ENCODE measurements at places on chromosomes 13 and 19.

- no peak for DNase-seq
Measured at GRCh38 chr13:67821606-67822005, 591.5 kb upstream of the PCDH9 start.

DNA sequence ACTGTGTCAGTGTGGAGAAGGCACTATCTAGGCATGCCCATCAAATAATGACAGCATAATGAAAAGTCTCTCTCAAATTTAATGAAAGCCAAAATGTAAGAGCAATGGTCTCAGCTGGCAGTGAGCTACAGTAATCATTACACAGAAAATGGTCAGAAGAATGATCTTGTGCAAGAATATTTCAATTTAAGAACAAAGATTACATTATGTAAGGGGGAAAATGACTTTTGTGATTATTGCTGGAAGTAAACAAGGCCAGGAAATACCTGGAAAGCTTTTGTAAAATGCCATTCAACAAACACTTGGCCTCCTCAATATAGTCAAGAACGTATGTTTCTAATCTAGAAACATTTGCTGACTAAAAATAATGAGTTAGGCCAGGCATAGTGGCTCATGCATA lies 89.1 kb downstream of the CAB39L start:
- DNase-seq, result no peak

- no peak for DNase-seq
Measured at GRCh38 chr19:10748927-10749434, 31.1 kb downstream of the DNM2 start.

DNA sequence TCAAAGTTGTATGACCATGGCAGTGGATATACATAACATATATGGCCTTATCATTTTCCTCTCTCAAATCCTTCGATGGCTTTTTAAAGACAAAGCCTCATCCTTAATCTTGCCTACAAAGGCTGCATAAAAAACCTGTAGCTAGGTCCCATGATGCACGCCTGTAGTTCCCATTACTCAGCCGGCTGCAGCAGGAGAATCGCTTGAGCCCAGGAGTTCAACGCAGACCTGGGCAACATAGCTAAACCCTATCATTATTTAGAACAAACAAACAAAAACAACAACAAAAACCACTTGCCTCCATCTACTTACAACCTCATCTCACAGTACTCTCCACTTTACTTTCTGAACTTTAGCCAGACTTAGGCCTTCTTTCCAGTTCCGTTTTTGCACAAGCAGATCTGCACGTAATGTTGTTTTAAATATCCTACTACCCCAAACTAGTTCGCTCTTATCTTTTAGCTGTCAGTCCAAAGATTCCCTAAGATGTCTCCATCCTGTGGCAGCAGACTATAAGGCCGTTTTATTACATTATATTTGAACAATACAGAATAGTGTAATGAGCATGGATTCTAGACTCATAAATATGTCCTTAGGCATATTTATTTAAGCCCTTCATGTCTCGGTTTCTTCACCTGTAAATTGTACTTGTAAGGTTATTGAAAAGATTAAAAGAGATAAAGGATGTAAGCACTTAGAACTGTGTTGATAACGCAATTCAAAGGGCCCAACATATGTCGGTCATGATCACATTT lies 969 bp upstream of the POMP start:
- no peak for DNase-seq

DNA sequence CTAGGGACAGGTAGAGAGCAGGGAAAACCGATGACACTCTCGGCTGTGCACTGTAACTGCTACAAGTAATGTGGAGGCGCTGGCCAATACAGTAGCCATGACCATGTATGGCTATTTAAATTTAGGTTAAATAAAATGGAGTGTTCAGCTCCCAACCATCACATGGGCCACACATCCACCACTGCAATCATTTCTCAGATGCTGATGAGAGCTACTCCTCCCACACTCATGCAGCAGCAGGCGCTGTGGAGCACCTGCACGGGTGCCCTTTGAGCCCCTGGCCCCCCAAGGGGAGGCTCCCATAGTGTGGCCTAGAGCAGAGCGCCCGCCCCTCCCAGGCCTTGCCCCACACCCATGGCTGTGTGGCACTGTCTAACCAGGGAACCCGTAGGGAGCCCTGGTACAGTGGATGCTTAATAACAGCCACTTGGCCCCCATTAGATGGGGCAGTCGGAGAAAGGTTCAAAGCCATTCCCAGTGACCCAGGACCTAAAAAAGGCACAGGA lies 6.0 kb downstream of the ACP4 start:
- DNase-seq, result no peak

Measured in stimulated activated CD4-positive, alpha-beta T cell treated with anti-CD3 and anti-CD28 coated beads, TNF-alpha, amount 100 ng/mL, for 24 hours (primary cell).